GM03348 (cell line): ENCODE measurements at places on chromosomes 4 and X.

DNA sequence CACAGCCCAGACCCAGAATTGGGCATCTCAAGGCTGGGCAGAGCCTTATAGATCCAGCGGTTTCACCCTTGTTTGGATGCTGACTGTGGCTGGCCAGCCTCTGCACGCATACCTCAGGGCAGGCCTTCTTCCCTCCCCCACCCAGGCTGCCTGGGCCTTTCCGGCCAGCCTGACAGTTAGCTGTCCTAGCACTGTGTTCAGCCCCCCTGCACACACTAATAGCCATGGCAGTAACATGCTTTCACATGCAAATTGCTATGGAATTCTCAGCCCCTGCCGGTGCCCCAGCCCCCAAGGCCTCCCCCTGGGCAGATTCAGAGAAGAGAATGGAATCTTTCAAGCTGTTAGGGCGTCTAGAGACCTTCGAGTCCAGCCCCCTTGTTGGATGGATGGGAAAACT lies 17.7 kb downstream of the EFNB1 start:
- DNase-seq, result no peak

GRCh38 chr4:56118055-56118454 lies 169.3 kb downstream of the CEP135 start:
- DNase-seq, result no peak

GRCh38 chrX:45714866-45715265 lies 514.2 kb upstream of the DIPK2B start:
- DNase-seq, result no peak

GRCh38 chrX:48043056-48043455 lies 28.4 kb downstream of the ZNF630 start:
- no peak for DNase-seq

DNA sequence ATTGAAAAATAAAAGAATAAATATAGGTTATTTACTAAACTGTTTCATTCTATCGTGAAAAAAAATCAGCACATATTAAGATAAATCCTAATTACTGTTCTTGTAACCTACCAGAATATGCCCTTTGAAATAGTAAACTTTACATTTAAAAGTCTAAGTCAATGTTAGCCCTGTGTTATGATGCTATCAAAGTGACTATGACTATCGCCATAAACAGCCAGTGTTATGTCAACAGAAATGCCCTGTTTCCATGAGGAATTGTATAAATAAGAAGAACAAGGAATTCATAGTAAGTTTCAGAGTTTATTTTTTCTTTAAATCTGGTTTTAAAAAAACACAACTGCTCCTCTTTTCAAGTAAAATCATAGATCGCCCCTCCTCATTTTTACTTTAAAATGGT lies 11.4 kb downstream of the NR3C2 start:
- no peak for DNase-seq

GRCh38 chr4:156941940-156942548 lies 29.6 kb downstream of the PDGFC start:
- DNase-seq, result no peak

DNA sequence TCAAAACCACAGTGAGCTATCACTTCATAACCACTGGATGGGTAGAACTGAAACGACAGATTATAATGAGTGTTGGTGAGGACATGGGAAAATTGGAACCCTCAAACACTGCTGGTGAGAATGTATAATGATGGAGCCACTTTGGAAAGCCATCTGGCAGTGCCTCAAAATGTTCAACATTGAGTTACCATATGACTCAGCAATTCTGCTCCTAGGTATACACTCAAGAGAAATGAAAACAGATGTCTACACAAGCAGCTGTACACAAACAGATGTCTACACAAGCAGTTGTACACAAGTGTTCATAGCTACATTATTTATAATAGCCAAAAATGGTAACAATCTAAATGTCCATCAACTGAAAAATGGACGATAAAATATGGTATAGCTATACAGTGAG lies 143.9 kb downstream of the PDGFRA start:
- DNase-seq, result no peak

GRCh38 chr4:176953021-176953420 lies 160.3 kb upstream of the VEGFC start:
- no peak for DNase-seq

GRCh38 chr4:125624951-125625350 lies 310.2 kb downstream of the FAT4 start:
- DNase-seq, result no peak

DNA sequence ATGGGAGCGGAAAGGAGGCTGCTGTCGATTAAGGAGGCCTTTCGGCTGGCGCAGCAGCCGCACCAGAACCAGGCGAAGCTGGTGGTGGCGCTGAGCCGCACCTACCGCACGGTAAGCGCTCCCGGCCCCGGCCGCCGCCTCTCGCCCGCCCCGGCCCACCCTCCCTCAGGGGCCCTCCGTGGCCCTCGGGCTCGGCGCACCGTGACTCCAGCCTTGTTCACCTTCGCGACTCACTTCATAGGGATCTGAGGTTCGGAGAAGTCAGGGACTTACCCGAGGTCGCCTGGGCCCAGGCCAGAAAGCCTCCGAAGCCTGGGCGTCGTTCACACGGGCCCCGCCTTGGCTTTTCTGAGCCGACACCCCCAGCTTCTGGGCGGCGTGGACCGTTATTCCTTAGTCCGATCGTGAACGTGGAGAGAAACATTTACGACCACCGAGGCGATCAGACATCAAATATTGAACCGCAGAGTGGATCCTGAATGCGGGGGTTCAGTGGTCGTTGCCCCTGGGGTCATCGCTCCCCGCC lies 362 bp downstream of the NCAPG start:
- DNase-seq, result no peak

DNA sequence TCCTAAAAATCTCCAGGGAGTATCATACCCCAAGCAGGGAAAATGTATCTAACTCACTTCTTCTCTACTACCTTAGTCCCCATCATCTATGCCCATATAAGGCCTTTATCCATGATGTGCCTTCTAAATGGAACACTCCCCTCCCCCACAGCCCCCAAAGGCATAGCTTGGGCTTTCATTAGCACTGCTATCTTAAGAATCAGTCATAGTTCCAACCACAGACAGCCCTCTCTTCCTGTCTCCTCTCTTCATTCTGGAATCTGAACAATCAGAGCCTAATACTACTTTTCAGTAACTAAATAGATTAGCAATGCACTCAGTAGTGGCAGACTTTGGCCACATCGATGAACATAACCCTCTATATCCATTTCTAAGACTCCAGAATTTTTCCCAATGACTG lies 313.2 kb upstream of the DKK2 start:
- peak; percentile 10 for DNase-seq

GRCh38 chr4:73221734-73222133 lies 36.9 kb downstream of the ANKRD17 start:
- no peak for DNase-seq

DNA sequence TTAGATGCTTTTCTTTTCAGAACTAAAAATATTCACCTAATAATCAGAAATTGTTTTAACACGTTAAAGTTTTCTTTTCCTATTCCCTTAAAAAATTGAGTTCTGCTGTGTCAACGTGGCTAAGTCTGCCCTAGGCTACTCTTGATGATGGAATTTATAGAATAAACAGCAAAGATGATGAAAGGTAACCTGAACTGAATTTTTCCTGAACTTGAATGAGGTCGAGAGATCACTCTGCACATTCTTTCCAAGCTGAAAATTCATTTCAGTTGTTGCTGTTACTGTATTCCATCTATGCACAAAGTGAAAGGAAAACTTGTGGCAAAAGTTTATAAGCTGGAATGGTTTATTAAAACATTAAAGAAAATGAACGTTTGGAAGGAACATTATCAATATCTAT lies 245.9 kb upstream of the GIMD1 start:
- no peak for DNase-seq

DNA sequence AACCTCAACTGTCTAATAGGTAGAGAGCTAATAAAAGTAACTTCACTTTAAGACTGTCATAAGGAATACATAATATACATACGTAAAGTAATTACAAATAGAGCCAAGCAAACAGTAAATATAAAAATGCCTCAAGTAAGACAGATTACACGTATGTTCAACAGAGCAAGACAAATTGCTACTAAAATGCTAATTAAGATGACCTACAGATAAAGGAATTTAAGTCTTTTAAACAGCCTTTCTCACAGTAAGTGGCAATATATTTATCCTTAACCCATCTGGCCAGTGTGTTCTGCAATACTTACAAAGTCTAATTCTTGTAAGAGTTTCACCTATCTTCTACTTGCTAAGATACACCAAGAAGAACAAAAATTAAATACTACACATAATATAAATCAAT lies 12.7 kb downstream of the G3BP2 start:
- DNase-seq, result no peak

GRCh38 chr4:127778102-127778501 lies 4.0 kb upstream of the HSPA4L start:
- no peak for DNase-seq

DNA sequence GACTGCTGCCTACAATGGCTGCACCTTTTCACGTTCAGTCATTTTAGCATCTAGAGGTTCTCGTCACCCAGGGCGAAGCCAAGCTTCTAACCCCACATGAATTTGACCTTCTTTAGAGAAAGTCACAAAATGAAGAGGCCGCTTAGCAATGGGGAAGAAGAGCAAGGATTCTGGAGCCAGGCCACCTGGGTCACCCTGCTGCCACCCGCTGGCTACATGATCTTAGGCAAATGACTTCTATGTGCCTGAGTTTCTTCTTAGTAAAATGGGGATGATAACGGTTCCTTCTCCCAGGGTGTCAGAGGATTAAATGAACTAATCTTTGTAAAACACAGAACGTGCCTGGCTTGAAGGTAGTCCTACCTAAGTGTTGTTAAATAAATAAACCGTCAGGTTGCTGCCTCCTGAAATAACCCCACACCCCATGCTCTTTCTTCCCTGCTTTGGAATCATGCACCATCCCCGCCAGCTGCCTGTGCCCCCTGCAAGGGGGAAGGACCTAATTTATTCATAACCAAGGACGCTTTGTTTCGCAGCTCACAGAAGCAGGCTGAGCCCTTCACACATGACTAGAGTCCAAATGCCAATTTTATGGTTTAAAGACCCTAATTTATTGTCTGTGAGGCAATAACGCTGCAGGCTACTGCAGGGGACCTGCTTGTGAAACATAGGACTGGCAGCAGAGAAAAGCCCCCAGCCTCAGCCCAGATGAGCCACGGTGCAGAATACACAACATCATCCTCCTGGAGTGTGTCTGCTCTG lies 28.6 kb upstream of the NSG1 start:
- DNase-seq, result no peak

- DNase-seq, result no peak
Measured at GRCh38 chr4:185681604-185682003, 130.4 kb downstream of the SORBS2 start.

GRCh38 chr4:175891231-175891630 lies 79.2 kb upstream of the GPM6A start:
- DNase-seq, result no peak

- DNase-seq, result no peak
Measured at GRCh38 chr4:151679231-151679630, 81.6 kb downstream of the GATB start.

GRCh38 chr4:108846568-108846967 lies 83.7 kb upstream of the ETNPPL start:
- DNase-seq, result no peak

DNA sequence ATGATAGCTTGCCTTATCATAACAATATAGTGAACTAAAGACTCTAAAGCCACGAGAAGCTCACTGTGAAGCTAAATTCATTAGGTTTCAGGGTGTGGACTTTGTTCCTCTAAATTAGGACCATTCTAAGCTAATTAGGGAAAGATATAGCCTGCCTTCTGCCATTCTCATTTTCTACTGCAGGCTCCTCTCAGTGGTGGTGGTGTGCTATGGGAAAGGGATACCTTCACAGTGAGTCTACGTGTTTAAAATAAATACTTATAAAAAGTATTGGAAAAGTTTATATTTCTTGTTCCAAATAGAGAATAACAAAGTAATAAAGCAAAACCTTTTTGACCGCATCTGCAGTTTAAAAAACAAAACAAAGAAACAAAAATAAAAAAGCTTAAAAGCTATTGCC lies 327.7 kb downstream of the PAPSS1 start:
- no peak for DNase-seq

DNA sequence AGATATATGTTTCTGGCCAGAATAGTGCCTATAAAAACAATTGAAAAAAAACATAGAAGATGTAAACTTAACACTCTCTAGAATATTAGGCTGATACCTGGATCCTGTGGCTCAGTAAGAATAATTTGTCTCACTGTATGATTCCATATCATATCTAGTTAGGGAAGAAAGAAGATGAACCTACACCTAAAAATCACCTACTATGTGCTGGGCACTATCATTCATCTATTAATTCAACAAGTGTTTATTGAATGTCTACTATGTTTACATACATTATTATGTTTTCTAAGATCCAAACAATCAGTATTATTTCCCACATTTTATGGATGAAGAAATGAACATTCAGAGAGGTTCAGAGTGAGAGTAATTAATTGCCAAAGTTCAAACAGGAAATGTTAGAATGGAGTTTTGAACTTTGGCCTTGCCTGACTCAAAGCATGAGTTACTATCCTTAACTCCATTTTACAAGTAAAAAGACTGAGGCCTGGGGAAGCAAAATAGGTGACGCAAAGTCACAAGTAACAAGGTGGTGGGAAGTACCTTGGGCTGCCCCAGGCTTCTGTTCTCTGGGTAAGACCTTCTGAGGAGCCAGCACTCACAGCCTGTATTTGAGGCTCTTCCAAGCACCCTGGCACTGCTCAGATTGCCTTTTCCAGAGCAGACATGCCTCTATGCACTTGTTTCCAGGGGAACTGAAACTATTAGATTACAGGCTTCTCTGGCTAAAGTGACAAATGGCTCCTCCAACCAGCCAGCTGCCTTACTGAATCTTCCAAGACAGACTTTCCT lies 111.1 kb upstream of the ACSL4 start:
- DNase-seq, result no peak

DNA sequence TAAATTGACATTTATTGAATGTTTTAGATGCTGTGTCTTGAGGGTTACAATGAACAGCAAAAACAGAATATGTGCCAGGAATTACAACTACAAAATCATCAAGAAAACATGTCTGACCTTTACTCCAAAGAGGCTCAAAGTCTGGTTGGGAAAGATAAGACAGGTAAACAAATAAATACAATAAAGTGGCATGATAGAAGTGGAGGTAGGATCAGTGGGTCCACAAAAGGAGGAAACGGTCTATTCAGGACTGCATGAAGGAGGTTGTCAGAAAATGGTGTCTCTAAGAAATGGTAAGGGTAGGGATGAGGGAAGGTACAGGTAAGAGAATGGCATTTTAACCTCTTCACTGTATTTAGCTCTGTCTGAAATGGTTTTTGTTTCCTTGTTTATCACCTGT lies 3.8 kb downstream of the ARHGEF38 start:
- no peak for DNase-seq

DNA sequence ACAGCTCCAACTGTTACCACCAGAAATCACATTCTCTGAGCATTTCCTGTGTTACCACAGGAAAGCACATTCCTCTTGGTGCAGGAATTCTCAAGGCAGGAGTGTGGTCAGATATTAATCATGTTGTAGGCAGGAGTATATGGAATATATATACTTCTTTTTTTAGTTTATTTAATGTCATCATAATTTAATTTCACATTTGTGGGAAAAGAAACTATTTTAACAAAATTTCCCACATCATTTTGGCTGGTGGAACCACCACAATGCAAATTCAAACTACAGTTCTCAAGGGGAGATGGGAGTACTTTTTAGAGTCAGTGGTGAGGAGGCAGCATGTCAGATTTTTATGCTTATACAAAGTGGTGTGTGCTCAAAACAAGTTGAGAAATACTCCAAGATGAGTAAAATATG lies 139.0 kb downstream of the ATP10D start:
- peak; percentile 74 for DNase-seq

GRCh38 chrX:153669174-153669890 lies 4.3 kb downstream of the PNCK start:
- peak; percentile 66 for DNase-seq

GRCh38 chr4:73620115-73620792 lies at the start of gene RASSF6:
RASSF6 (minus strand) TSS chr4:73620436; CDS start chr4:73611795, 8,641 bp downstream.
- no peak for DNase-seq

- DNase-seq, result no peak
Measured at GRCh38 chr4:89447543-89447942, 139.9 kb upstream of the GPRIN3 start.
